ENCODE measurements at places on chromosomes 3 and 15.

DNA sequence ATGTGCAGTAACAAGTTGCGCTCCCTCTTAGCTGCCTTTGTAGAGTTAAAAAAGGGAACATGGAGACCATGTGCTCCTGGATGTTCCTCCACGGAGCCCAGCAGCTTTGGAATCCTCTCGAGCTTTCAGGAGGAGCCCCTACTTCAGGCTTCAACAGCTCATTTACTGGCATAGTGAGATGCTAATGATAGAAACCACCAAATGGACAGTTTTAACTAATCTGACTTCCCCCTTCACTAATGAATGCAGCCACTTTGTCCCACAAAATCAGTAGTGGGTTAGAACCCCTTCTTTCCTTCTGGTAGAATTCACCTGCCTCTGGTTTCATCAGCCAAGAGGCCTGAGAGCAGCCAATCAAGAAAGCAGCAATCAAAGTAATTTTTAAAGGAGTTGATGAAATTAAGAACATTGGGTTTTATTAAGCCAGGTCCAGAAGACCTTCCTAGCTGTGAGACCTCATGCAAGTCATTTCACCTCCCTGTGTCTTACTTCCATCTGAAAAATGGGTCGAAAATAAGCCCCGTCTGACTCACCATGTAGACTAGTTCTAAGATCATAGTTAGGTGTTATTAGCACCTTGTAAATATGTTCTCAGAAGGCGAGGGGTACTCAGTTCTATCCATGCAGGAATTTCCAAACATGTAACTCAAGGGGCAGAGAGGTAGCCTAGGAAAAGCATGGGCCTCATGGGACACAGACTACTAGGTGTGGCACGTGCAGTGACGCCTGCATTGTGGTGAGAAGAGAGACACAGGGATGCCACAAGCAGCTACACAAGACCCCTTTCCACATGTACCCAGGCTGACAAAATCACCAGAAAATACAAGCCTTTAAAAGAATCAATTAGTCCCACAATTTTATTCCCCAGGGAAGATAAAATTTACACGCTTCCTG, 179.7 kb upstream of the LPP start:
- DNase-seq = no peak

DNA sequence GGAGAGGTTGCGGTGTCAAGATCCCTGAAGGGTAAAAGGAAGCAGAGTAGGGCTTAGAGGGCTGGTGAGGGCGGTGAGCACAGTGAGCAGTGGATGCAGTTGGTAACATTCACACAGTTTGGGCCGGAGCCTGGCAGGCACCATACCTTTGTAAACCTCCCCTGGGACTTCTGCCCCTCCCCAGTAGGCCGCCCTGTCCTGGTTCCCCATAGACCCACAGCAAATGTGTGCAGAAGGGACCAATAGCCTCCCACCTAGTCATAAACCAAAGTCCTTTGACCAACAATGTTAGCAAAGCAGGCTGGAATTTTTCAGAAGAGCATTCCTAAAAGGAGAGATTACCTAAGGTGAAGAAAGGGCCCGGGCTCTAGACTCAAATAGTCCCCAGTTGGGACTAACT, 1.7 kb upstream of the PHGR1 start:
- DNase-seq = no peak

DNA sequence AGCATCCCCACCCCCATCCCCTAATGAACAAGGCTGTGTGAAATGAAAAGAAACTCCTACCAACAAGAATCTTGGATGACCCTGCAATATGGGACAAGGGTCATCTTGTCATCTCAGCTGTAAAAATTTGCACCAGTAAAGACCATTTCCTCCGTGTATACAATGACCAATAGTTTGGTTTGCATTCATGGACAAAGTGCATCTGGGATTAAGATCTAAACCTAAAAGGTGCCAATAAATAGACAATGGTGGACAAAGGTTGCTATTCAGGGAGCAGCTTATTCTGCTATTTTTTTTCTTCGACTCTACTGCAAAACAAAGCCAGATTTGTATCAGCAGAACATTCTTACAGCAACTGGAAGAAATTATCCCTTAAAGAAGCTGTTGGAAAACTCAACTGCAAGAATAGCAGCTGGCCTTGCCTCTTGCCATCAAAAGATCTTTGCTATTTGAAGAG, 8.0 kb downstream of the MGLL start:
- no peak for DNase-seq

GRCh38 chr15:92391640-92392039, 2.0 kb upstream of the ST8SIA2 start:
- DNase-seq = no peak

DNA sequence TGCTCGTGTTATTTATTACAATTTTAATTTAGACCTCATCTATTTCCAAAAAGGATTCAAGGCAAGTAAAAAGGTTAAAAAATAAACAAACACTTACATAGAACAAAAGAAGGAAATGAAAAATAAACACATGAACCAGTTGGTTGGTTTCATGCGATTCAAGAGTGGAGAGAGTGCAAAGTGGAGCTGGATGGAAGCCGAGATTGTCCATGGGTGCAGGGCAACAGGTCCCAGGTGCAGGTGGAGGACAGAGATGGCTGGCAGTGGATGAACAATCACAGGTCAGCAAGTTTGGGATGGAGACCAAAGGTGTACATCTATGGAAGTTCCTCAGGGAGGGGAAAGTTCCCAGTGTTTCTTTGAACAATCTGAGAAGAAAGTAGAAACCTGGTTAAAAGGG, 11.6 kb upstream of the SEMA5B start:
- DNase-seq = no peak

GRCh38 chr15:49060710-49061495, 14.7 kb upstream of the SECISBP2L start:
- DNase-seq = peak; percentile 57

GRCh38 chr3:89697321-89697916, 590.0 kb downstream of the EPHA3 start:
- DNase-seq = no peak

DNA sequence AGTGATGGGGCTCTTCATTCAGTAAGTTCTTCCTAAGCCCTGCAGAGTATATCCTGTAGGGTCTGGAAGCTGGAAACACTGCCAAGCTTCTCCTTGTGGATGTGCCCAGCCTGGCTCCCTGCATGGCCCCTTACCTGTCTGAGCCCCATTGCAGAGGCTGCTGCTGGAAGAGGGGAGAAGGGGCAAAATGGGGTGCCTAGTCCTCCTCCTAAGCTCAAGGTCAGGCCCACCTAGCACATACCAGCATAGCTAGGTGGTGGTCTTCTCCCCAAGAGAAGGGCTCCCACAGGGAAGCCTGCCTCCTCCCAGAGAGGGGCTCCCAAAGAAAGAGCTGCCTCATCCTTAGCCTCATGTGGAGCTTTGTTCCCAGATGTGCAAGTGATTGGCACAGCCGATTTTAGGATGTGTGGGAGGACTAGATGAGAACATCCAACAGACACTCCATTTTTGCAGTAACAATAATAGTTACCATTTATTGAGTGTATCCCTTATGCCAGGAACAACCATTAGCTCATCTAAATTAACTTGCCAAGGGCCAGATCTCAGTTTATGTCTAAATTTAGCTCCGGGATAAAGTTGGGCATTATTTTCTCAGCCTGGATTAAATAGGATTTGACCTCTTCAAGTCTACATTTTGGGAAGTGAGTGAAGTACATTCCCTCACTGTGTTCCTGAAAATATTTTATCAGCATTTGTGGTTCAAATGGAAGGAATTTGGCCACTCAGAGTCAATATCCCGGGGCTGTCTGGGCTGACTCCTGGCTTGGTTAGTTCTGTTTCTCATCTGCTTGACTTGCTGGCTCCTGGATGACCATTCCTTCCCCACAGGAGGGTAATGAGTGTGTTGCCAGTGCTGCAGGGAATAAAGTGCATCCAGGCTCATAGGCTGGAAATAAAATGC, 291.1 kb upstream of the ROPN1 start:
- DNase-seq = no peak

GRCh38 chr3:85560088-85560785, 601.4 kb downstream of the CADM2 start:
- DNase-seq = no peak

Measured in HS-27A (cell line).